NCI-H2081 (cell line): ENCODE measurements at places on chromosomes 12 and 14.

GRCh38 chr12:1350055-1350933, 244.1 kb downstream of the FBXL14 start:
- DNase-seq: no peak

GRCh38 chr12:110270125-110270962, 10.7 kb upstream of the ATP2A2 start:
- peak; percentile 95 for DNase-seq

DNA sequence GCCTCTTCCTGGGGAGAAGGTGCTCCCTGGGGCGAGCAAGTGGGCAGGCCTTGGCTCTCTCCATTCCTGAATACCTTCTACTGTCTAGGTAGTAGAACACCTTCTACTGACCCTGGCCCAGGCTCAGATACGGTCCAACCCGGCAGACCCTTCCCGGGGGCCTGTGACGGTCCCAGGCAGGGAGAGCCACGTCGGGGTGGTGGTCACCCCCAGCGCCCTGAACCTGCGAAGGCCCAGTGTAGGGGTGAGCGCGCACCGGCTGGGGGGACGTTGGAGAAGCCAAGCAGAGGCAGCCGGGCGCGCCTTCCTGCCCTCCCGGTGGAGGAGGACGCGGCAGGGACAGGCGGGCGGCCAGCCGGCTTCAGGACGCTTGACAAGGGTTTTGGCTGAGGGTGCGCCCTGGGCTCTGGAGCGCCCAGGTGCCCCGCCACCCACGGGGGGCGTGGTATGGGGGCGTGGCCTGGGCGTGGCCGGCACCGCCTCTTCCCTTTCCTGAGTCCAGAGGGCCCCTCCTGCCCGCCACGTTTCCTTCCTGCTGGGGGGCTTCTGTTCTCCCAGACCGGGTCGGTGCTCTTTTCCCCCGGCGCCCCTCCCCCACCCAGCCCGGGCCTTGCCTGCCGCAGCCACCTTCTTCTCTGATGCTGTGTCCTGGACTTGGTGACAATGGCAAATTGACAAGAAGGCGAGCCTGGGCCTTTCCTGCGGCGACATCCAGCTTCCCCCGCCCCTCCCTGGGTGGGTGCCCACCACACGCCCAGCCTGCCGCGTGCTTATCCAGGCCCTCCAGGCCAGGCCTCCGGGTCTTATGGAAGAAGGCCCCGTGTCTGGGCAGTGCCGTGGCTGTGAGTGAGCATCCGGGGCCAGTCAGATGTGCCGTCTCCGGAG, 24.5 kb upstream of the PPP1R13B start:
- DNase-seq: no peak

- no peak for DNase-seq
Measured at GRCh38 chr12:121138284-121138683, 5.6 kb downstream of the P2RX7 start.

DNA sequence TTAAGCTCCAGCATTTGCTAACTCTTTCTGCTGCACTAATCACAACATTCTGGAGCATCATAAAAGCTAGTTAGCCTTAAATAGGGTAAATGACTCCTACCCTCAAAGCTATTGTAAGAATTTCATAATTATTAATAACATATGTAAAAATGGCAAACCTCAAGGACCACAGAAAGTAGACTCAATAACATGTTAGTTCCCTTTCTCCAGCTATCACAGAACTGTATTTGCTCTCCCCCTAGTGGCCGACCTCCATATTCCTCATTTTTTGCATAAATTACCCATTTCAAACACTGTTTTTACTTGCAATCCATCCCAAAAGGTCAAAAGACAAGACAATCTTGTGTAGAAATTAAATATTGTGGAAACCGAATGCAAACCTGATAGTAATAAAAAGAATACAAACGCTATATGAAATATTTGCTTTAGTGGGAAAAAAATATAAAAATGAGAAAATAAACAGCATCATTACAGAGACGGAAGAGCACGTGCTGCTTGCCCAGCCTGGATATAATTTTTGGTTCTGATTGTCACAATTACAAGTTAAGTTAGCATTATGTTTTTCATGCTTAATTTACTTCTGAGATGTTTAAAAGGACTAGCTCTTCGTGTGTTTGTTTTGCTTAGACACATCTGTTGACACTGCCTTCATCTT, 97.9 kb downstream of the RERGL start:
- peak; percentile 81 for DNase-seq

- no peak for DNase-seq
Measured at GRCh38 chr14:28707814-28708213, 58.8 kb upstream of the FOXG1 start.

- DNase-seq: no peak
Measured at GRCh38 chr12:116414891-116415290, 137.4 kb upstream of the MED13L start.

DNA sequence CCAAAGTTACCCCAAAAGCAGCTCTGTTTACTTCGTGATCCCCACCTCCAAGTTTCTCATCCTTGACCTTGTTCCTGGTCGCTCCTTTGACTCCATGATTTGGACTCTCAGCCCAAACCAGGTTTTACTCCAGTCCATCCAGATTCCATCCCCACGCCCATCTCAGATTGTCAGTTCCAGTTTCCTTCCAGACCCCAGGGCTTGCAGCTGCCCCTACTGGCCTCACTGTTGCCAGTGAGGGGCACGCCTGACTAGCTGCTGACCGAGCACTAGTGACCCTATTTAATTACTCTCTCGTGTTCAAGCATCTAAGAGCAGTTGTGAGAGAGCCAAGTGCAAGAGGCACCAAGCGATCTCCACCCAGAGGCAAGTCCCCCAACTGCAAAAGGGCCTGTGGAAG, 155.1 kb upstream of the FUT8 start:
- DNase-seq: no peak

DNA sequence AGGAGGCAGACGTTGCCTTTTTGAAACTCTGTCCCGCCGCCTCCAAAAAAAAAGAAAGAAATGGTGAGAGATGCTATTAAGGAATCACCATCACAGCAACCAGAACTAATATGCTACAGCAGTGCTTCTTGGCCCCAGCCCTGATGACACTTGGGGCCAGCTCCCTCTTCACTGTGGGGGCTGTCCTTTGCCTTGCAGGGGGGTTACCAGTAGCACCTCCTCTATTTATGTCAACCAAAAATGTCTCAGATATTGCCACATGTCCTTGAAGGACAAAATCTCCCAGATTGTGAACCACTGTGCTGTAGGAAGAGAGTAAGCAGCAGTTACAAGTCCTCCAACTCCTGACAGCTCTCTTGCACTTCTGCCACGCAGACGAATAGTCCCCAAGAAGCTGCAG, 76.4 kb downstream of the LRRC74A start:
- no peak for DNase-seq

DNA sequence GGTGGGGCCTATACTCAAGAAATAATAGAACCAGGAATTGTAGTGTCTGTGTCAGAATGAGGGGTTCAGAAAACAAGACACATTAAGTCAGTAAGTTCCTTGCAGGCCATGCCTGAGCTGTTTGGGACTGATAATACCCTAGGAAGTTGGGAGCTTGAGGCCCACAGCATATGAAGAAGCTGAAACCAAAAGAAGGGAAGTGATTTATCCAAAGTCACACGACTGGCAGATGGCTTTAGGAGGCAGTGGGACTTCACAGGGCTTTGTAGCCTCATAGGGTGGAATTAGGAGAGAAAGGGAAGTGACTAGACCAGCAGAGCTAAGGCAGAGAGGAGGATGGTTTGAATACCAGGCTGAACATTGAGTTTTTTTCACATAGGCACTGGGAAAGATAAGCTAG, 56.6 kb upstream of the SRSF5 start:
- DNase-seq: no peak

GRCh38 chr12:39028382-39028781, 123.0 kb upstream of the CPNE8 start:
- no peak for DNase-seq

DNA sequence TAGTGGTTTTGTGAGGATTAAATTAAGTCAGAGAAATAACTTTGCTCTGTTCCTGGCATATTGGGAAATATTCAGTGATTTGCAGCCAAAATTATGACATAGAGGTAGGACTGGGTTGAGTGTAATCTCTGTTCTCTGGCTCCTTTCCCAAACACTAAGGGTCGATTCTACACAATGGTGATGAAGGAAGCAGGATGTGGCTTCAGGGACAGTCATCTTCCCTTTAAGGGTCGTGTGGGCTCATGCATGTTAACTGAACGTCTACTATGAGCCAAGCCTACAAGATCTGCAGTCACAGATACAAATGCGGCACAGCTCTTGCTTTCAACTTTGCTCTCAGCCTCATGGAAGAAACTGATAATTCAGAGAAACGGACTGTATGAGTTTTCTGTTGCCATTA, 381.6 kb downstream of the VRK1 start:
- DNase-seq: no peak

DNA sequence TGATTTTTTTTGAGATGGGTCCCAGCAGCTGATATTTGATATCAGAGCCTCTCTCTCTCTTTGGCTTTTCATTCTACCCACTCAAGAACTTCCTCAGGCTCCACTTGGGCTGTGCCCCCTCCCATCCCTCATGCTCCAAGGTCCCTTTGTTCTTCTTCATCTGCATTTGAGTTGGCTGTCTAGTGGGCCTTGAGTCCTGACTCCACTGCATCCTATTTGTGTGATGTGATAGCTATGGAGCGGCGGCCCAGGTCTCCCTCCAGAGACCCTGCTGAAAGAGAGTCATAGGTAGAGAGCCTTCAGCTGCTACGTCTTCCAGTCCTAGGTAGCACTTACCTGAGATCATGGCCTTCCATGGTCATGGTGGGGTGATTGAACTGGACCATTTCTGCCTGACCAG, 123.1 kb upstream of the VRK1 start:
- no peak for DNase-seq

DNA sequence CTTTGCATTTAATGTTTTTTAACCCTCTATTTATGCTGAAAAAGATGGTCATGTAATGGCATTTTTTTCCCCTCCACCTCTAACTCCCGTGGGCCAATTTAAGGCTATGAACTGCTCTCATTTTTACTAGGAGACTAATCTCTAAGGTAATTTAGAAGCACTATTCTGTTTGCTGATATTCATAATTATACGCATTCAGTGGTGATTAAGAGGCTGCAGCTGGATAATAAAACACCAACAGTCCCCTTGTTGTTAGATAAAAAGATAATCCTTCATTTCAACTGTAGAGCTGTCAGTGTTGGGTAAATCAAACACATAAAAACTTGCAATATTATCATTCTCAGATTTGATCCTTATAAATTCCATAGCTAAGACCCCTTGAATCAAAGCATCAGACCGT, 8.9 kb downstream of the MYO1H start:
- DNase-seq: peak; percentile 12

DNA sequence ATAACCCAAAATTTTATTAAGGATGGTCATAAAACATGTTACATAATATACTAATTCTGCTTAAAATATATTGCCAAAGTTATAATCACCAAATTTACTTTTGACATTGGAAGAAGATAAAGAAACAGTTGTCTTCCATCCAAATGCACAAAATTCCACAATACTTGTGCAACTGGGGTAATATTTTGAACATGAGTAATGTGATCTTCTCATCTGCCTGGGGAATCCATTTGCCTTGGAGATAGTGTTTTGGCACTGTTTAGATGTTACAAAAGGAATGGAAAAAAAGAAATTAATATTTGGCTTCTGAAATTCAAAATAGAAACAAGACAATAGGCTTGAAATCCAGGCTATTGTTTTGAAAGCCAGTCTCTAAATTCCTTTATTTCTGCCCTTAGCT, 9.1 kb downstream of the GPR19 start:
- DNase-seq: no peak

GRCh38 chr12:126926023-126926594, 1340.9 kb upstream of the TMEM132C start:
- no peak for DNase-seq

DNA sequence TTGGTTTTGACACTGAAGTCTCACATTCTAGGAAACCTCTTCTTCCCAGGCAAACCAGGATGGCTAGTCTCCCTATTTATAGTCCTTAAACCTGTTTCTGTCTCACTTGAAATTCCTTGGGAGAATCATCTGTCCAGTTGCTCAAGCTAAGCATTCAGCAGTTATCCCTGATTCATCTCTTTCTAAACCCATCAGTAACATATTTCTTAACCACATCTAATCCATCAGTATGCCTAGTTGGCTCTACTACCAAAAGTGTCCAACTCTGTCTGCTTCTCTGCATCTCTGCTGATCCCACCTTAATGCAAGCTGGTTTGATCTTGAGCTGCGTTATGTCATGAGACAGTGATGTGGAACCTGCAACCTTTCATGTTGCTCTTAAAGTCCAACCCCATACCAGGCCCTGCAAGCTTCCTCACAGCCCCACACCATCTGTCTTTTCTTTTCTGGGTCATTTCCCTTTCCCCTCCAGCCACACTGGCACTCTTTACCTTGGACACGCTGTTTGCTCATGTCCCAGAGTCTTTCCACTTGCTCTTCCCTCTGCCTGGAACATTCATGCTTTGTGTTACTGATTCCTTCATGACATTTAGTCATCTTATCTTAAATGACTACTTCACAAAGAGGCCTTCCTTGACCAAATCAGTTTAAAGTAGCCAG, 380.8 kb upstream of the RGS6 start:
- DNase-seq: no peak

- no peak for DNase-seq
Measured at GRCh38 chr14:50750323-50750722, 80.6 kb downstream of the NIN start.

GRCh38 chr12:96197503-96198272, 3.5 kb downstream of the ELK3 start:
- DNase-seq: no peak

DNA sequence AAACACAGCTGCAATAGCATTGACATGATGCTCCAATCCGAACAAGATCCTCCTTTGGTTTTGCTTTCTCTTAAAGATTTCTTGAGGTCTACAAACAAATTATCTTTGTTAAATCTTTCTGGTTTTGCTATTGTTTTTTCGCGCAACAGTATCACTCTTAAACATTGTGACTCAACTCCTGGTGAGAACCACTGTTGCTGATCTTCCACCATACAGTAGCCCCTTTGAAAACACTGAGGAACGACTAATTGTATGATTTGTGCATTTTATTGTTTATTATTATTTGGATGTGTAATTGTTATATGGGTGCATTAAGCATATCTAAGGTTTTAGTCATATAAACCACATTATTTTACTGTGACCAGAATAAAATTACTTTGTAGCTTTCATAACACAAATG, 282.8 kb downstream of the EGLN3 start:
- DNase-seq: no peak

DNA sequence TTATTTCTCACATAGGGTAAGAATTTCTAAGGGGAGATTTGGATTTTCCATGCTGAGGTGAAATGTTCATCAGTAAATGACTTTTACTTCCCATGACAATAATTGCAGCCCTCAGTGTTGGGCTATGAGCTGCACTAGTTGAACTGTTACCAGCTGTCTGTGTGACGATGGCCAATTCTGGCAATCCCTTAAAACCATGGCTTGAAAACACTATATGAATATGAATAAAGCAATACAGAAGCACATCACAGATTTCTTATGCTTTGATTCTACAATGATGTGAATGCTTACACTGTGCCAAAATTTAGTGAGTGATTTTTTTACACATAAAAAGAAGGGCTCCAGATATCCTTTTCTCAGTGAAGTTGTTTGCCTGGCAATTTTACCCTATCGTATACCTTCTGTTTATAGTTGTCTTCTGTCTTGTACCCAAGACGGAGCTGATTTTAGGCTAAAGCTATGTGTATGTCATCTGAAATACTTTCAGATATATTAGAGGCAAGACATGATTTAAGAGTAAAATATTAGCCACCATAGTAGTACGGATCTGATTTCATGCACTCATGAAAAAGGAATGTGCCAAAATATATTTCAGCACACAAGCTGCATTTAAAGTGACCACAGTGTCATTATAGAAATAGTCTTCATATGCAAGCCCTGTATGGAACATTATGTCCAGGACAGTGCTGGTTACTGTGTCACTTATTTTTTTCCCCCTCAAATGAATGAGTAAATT, 52.0 kb downstream of the SLC38A4 start:
- DNase-seq: no peak

GRCh38 chr12:53230108-53230845, 1.7 kb downstream of the RARG start:
- no peak for DNase-seq
